ENCODE measurements at places on chromosomes 12 and 14.

DNA sequence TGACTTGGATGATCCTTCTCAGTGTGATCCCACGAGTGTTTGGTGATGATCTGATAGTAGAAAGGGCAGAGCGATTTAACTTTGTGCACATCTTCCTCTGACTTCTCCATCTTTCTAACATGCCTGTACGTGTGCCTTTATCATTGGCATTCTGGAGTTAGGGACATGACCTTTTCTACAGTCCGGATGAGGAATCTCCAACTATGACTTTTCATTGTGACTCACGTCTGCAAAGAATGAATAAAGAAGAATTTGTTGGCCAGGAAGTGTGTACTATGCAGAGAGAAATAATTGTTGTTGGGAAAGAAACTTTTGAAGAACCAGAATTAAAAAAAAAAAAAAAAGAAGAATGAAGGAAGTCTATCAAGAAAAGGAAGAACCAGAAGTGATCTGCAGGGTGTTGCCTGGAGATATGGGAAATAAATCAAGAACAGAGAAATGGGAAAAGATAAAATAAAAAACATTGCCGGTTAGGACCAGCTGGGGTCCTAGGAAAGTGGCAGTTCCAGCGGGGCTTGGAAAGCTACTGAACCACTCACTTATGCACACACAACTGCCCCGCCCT lies 25.3 kb downstream of the PPFIBP1 start:
- DNase-seq = no peak

DNA sequence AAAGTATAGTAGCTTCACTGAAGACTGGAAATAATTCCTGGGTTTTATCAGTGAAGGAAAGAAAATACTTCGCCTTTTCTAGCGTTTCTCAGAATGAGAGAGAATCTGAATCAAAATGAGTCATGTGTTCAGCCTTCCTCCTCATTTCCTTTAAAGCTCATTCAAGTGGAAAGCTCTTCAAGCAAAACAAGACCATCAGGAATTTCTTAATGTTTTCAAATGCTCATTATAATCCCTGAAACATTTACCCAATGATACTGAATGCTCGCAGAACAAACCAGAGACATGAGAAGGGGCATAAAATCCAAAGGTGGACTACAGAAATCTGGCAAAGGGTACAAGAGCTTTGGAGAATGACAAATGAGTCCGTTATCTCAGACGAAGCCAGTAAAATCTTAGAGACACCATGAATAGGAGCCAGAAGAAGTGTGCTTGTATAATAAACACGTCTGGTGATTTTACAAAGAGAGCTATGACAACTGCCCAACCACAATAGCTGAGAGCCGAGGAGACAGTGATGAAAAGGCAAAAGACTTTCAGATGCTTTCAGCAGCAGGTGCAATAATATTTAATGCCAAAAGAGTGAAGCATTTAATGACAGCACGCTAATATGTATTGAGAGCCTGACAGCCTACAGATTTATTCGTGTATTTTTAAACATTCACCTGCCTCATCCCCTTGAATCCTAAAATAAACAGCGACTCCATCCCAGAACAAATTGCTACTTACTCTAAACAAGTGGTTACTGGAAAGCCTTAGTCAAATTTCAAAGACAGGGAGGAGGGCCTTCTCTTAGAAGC lies 19.0 kb downstream of the SPRING1 start:
- DNase-seq = no peak

- no peak for DNase-seq
Observed at GRCh38 chr14:99575043-99576023, 28.7 kb downstream of the CCDC85C start.

- DNase-seq = no peak
Observed at GRCh38 chr14:48341069-48341468, 665.7 kb upstream of the MDGA2 start.

GRCh38 chr14:68948686-68949600 lies 30.2 kb downstream of the ACTN1 start:
- no peak for DNase-seq
